ENCODE measurements at places on chromosomes 7 and 10.

DNA sequence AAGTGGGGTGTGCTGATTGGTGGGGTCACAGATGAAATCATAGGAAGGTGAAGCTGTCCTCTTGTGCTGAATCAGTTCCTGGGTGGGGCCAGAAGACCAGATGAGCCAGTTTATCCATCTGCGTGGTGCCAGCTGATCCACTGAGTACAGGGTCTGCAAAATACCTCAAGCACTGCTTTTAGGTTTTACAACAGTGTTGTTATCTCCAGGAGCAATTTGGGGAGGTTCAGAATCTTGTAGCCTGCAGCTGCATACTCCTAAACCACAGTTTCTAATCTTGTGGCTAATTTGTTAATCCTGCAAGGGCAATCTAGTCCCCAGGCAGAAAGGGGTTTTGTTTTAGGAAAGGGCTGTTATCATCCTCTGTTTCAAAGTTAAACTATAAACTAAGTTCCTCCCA is 17.0 kb upstream of the IFRD1 start:
- DNase-seq = no peak

- no peak for DNase-seq
Observed at GRCh38 chr10:56537984-56538383, 176.9 kb upstream of the ZWINT start.

GRCh38 chr10:111098679-111099437 is 22.0 kb downstream of the ADRA2A start:
- DNase-seq = no peak

- no peak for DNase-seq
Observed at GRCh38 chr10:96660297-96660696, 60.0 kb downstream of the PIK3AP1 start.

DNA sequence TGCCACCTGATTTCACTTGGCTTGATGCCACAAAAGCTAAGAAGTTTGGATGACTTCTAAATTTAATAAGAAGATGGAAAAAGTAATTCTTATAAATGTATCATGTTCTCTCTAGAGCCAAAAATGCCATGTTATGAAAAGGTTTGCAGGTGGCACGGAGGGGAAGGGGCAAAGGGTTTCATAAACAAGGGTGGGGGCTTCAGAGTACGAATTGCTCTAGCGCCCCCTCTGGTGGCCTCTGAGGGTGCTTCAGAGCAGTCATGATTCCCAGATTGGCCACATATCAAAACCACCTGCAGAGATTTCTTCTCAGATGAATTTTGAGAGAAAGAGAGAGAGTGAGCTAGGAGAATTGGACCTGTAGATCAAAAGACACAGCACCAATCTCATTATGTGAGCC is 208.6 kb upstream of the YAE1 start:
- DNase-seq = no peak

- DNase-seq = no peak
Observed at GRCh38 chr7:39910108-39910869, 39.8 kb upstream of the CDK13 start.

All from activated CD4-positive, alpha-beta T cell treated with anti-CD3 and anti-CD28 coated beads, Interleukin-2, Interleukin-4, amounts not matched to agents 100 ng/mL and 50 ng/mL, durations not matched to agents 16 hours and 8 hours (primary cell).